ENCODE measurements at places on chromosomes 3 and 15. TPM values are rescaled to one million over a fixed set of nuclear protein-coding genes. Genes with fewer than 3 reads are reported as not detected.

GRCh38 chr15:72013703-72014102 lies 104.2 kb downstream of the MYO9A start:
- no peak overlapping the region for H3K27ac ChIP-seq
- no peak for DNase-seq
- H3K27me3 ChIP-seq, result no peaks in the 10 kb centered on the region
- no peaks in the 10 kb centered on the region for H3K36me3 ChIP-seq
- no peak overlapping the region for H3K4me3 ChIP-seq
- no peaks in the 10 kb centered on the region for H3K4me1 ChIP-seq

DNA sequence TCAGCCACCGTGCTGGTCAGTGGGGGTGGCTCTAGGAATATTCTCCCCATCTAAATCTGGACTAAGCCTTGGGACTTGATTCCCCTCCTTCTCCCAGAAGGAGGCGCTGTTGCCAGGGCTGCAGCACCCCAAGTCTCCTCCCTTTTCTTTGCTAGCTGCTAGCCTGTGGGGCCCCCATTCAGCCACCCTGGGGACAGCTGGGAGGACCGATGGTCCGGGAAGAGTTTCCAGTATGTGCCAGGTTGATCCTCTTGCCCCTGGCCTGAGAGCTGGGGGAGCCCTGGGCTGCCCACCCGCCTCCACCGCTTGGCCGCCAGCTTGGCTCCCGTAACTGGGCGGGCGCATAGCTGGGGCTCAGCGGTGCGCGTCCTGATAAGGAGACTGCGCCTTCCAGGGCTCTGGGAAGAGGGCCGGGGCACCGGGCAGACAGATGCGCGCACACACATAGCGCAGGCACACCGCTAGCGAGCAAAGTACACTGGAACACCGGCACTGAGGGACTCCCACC lies 4.2 kb downstream of the SMAD6 start:
- peaks cover 8% of the 10 kb centered on the region for H3K4me1 ChIP-seq
- H3K27ac ChIP-seq, result no peak overlapping the region
- no peak overlapping the region for H3K4me3 ChIP-seq

GRCh38 chr3:157585386-157585785 lies 82.2 kb upstream of the VEPH1 start:
- H3K4me3 ChIP-seq, result no peak overlapping the region
- no peak for DNase-seq
- no peaks in the 10 kb centered on the region for H3K36me3 ChIP-seq

The C15orf62 gene
- 0.67 TPM for polyA plus RNA-seq

- H3K27me3 ChIP-seq, result no peaks in the 10 kb centered on the region
- H3K36me3 ChIP-seq, result no peaks in the 10 kb centered on the region
- peak overlapping the region; percentile 69 for H3K27ac ChIP-seq
- H3K4me1 ChIP-seq, result peaks cover 10% of the 10 kb centered on the region
- H3K4me3 ChIP-seq, result peak overlapping the region; percentile 73
Observed at GRCh38 chr3:160754371-160754854, 1.6 kb upstream of the PPM1L start.

The PPM1L gene
- polyA plus RNA-seq, result 0.48 TPM

DNA sequence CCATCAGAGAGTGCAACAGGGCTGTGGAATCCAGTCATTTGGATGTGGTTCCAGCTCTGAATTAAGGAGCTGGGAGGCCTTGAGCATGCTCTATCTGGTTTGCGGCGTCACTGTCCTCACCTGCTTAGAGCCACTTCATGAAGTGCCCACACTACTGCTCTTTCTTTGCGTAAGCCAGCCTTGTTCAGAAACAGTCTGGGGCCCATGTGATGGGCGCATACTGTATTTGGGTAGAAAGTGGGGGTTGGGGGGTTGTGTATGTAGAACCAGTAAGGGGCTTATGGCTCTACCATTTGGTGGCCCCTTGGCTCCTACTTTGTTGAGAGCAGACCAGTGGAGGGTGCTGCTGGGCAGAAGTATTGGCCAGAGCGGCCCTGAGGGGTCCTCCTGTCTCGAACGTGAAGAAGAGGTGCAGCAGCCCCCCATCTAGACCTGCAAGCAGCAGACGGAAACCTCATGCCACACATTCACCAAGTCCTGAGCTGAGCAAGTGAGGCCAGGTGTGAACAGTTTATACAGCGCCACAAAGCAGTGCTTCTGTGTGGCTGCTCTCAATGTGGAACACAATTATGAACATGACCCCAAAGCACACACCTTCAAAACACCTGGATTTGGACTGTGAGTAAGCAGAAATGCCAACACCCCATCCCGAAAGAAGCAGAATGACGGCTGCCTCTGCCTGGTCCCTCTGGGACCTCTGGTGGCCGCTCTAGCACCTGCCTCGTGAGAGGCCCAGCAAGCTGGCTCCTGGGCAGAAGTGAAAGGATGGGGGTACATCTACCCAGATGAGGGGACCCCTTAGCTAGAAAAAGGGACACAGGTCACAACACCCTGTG lies 26.6 kb downstream of the SRPRB start:
- H3K27me3 ChIP-seq, result no peaks in the 10 kb centered on the region
- H3K4me1 ChIP-seq, result no peaks in the 10 kb centered on the region
- H3K4me3 ChIP-seq, result no peak overlapping the region
- H3K27ac ChIP-seq, result no peak overlapping the region
- no peak for DNase-seq
- H3K36me3 ChIP-seq, result no peaks in the 10 kb centered on the region

DNA sequence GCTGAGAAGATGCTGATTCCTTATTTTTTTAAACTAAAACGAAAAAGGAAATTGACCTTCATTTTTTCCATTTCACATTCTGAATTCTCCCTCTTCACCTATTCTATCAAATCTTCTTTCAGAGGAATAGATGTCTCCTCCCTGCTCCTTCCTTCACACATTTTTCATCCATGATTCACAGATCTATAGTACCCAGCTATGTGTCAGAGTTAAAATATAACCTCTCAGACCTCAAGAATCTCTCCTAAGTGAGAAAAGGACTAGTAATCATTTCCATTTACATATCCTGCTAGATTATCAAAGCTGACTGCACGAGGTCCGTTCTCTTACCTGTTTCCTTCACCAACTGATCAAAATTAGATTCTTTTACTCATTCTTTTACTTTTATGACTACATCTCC lies 1297.6 kb upstream of the ALCAM start:
- no peaks in the 10 kb centered on the region for H3K36me3 ChIP-seq
- no peak overlapping the region for H3K4me3 ChIP-seq
- no peak for DNase-seq

The RFX7 gene
- polyA plus RNA-seq, result 4.1 TPM

GRCh38 chr3:125140011-125140817 lies 72.3 kb downstream of the SLC12A8 start:
- H3K4me3 ChIP-seq, result no peak overlapping the region
- H3K36me3 ChIP-seq, result no peaks in the 10 kb centered on the region
- H3K4me1 ChIP-seq, result peaks cover 12% of the 10 kb centered on the region

DNA sequence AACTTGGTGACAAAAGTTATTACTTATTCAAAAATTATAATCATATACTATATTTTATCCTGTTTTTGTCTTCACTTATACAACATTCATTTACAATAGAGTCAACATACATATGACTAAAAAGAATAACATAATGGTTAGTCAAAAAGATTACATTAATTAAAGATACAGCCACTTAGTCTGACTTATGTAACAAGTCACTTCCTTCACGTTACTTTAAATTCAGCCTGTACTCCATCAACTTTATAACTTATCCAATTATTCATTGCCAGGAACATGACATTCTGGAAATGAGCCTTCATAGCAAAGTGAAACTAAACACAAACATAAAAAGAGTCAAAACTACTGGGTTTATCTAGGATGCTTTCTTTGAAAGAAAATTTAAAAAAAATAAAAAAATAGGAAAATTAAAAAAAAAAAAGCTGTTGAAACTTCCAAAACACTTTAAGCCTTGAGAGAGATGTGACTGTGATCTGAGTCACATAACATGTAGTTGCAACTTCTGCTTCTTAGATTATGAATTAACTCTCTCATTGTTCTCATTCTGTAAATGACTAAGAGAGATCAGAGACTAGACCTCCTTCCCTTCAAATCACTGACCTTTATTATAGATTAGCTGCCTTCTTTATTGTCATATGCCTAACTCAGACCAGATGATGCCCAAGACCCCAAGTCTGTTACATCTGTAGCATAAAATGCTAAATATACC lies 107.8 kb downstream of the MYRIP start:
- H3K4me3 ChIP-seq, result no peak overlapping the region
- H3K27me3 ChIP-seq, result no peaks in the 10 kb centered on the region
- H3K36me3 ChIP-seq, result no peaks in the 10 kb centered on the region
- no peaks in the 10 kb centered on the region for H3K4me1 ChIP-seq
- H3K27ac ChIP-seq, result no peak overlapping the region

The STAC gene
- polyA plus RNA-seq, result not detected

The TTLL13 gene
- not detected for polyA plus RNA-seq

DNA sequence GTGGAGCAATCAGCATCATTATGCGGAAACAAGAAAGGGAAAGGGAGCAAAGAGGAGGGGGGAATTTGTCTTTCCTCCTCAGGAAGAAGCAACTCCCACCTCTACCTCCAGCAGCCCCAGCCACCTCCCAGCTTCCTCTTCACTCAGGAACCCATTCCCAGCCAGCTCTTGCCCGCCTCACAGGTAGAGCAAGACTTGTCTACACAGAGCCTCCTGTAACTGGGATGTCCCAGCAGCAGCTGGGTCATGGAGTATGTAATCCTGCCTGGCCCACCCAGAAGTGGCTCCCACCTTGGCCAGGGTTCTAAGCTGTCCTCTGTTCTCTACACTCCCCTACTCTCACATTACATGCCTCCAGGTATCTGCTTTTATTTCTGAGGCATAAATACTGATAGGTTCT lies 14.0 kb downstream of the IGDCC3 start:
- no peaks in the 10 kb centered on the region for H3K36me3 ChIP-seq
- no peak for DNase-seq

GRCh38 chr3:172077197-172077757 lies 37.9 kb downstream of the FNDC3B start:
- no peaks in the 10 kb centered on the region for H3K36me3 ChIP-seq
- H3K4me1 ChIP-seq, result no peaks in the 10 kb centered on the region
- no peak overlapping the region for H3K4me3 ChIP-seq
- no peak overlapping the region for H3K27ac ChIP-seq

The IGSF10 gene
- polyA plus RNA-seq, result not detected

DNA sequence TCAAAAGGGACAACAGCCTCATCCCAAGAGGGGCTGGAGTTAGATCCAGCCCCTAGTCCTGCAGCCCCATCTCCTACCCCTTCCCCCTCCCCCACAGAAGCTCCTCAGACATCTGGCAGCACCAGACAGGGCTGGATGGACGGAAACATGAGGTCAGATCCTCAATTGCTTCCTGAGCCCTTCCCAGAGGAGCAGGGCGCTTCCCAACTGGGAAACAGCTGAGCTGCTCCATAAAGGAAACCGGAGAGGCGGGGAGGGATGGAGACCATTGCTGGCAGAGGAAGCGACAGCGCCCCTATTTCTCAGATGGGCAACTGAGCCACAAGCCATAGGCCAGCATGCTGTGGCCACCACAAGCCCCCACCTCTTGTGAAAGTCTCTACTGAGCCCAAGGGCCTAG lies 18.3 kb upstream of the CYP11A1 start:
- H3K27ac ChIP-seq, result no peak overlapping the region
- peaks cover 6% of the 10 kb centered on the region for H3K4me1 ChIP-seq
- no peak overlapping the region for H3K4me3 ChIP-seq
- no peak for DNase-seq
- H3K27me3 ChIP-seq, result no peaks in the 10 kb centered on the region

DNA sequence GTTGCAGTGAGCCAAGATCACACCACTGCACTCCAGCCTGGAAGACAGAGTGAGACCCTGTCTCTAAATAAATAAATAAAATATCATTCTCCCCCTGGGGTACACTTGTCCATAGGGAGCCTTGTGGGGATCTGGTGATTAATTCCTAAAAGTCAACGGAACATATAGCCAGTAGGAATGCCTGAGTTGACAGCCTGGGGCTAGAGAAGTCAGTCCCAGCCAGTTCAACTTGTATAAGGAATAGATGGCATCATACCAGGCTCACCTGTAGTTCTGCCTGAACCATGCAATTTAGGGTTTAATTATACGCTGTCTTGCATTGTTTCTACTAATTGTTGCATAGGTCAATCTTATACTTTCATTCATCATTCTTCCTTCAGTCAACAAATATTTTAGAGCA lies 5.9 kb upstream of the BOC start:
- H3K4me3 ChIP-seq, result no peak overlapping the region
- H3K27ac ChIP-seq, result no peak overlapping the region
- H3K36me3 ChIP-seq, result no peaks in the 10 kb centered on the region

GRCh38 chr3:112391648-112392047 lies 58.7 kb downstream of the CD200 start:
- no peak overlapping the region for H3K4me3 ChIP-seq
- H3K36me3 ChIP-seq, result no peaks in the 10 kb centered on the region

- no peak overlapping the region for H3K4me3 ChIP-seq
- no peak for DNase-seq
- peaks cover 1% of the 10 kb centered on the region for H3K27me3 ChIP-seq
- H3K4me1 ChIP-seq, result peaks cover 39% of the 10 kb centered on the region
Observed at GRCh38 chr15:76333720-76334437, 2.7 kb upstream of the ISL2 start.

- H3K27ac ChIP-seq, result no peak overlapping the region
- DNase-seq, result no peak
- H3K27me3 ChIP-seq, result no peaks in the 10 kb centered on the region
- no peaks in the 10 kb centered on the region for H3K36me3 ChIP-seq
Observed at GRCh38 chr15:33099739-33100138, 94.8 kb downstream of the FMN1 start.

The SERPINI2 gene
- polyA plus RNA-seq, result not detected

The ZDHHC19 gene
- polyA plus RNA-seq, result not detected

- H3K27ac ChIP-seq, result no peak overlapping the region
- no peak overlapping the region for H3K4me3 ChIP-seq
- H3K27me3 ChIP-seq, result no peaks in the 10 kb centered on the region
Observed at GRCh38 chr3:193194371-193194770, 46.7 kb upstream of the PLAAT1 start.

The GNB5 gene
- polyA plus RNA-seq, result 35.1 TPM

The CTDSPL gene
- 0.15 TPM for polyA plus RNA-seq

The GASK1A gene
- polyA plus RNA-seq, result 0.21 TPM

The RAP2B gene
- 10.6 TPM for polyA plus RNA-seq

DNA sequence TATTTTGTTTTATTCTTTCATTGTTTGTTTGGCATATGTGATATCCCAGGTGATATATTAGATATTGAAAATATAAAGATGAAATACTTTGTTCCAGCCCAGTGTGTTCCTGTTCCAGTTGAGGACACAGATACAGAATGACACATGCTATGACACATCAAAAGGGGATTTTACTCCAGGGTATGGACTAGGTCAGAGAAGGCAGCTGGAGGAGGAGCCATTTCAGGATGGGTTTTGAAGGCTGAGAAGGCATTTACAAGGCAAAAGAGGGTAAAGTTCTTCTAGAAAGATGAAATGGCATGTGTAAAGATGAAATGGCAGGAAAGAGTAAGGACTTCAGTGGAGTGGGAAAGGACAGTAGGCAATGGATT lies 163.8 kb downstream of the ZIC1 start:
- H3K36me3 ChIP-seq, result no peaks in the 10 kb centered on the region
- H3K27me3 ChIP-seq, result no peaks in the 10 kb centered on the region
- no peak for DNase-seq
- H3K4me1 ChIP-seq, result no peaks in the 10 kb centered on the region

GRCh38 chr3:44280631-44281030 lies 38.9 kb downstream of the TOPAZ1 start:
- no peaks in the 10 kb centered on the region for H3K36me3 ChIP-seq
- no peak for DNase-seq
- no peak overlapping the region for H3K27ac ChIP-seq
- H3K27me3 ChIP-seq, result no peaks in the 10 kb centered on the region

Measured in naive thymus-derived CD4-positive, alpha-beta T cell (primary cell).